ENCODE measurements at places on chromosomes 13 and 19.
A peak's percentile ranks its signal among the peaks of the same experiment; 100 is the strongest.

DNA sequence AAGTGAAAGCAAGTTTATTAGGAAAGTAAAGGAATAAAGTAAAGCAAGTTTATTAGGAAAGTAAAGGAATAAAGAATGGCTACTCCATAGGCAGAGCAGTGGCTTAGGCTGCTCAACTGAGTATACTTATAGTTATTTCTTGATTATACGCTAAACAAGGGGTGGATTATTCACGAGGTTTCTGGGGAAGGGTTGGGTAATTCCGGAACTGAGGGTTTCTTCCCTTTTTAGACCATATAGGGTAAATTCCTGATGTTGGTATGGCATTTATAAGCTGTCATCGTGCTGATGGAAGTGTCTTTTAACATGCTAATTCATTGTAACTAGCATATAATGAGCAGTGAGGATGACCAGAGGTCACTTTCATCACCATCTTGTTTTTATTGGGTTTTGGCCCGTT, 194.3 kb downstream of the DLEU7 start:
- H3K27me3 ChIP-seq: peaks cover 3% of the 10 kb centered on the region
- no peak overlapping the region for H3K27ac ChIP-seq
- H3K4me3 ChIP-seq: no peak overlapping the region
- peaks cover 5% of the 10 kb centered on the region for H3K4me1 ChIP-seq
- H3K36me3 ChIP-seq: no peaks in the 10 kb centered on the region
- DNase-seq: no peak

GRCh38 chr13:23852351-23852750, 36.8 kb downstream of the MIPEP start:
- DNase-seq: no peak
- no peaks in the 10 kb centered on the region for H3K27me3 ChIP-seq
- H3K4me3 ChIP-seq: no peak overlapping the region
- H3K36me3 ChIP-seq: peaks cover 5% of the 10 kb centered on the region
- peaks cover 8% of the 10 kb centered on the region for H3K4me1 ChIP-seq
- H3K27ac ChIP-seq: no peak overlapping the region

GRCh38 chr13:44260336-44260735, 113.3 kb upstream of the SERP2 start:
- no peak overlapping the region for H3K4me3 ChIP-seq
- H3K27me3 ChIP-seq: peaks cover 6% of the 10 kb centered on the region
- DNase-seq: no peak
- no peaks in the 10 kb centered on the region for H3K36me3 ChIP-seq
- peaks cover 24% of the 10 kb centered on the region for H3K4me1 ChIP-seq
- no peak overlapping the region for H3K27ac ChIP-seq

DNA sequence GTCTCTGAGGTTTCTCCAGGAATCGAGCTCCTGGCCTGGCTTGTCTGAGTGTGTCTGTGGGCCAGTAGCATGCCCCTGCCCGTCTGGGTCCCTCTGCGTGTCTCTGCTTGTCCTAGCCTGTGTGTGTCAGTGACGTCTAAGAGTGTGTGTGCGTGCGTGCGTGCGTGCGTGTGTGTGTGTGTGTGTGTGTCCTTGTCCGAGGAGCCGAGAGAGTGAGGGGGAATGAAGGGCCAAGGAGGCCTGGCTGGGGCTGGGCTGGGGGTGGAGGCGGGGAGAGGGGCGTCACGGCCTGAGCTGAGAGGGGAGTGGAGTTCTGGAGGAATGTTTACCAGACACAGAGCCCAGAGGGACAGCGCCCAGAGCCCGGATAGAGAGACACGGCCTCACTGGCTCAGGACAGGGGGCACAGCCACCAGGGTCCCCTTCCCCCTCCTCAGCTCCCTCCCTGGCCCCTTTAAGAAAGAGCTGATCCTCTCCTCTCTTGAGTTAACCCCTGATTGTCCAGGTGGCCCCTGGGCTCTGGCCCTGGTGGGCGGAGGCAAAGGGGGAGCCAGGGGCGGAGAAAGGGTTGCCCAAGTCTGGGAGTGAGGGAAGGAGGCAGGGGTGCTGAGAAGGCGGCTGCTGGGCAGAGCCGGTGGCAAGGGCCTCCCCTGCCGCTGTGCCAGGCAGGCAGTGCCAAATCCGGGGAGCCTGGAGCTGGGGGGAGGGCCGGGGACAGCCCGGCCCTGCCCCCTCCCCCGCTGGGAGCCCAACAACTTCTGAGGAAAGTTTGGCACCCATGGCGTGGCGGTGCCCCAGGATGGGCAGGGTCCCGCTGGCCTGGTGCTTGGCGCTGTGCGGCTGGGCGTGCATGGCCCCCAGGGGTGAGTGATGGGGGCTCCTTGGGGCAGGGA, at the start of gene AXL:
TSS of gene AXL (plus strand) at position 609 of the 893 bp plus-strand sequence. CDS start at position 779, 170 bp downstream.
- no peak within 1 kb of the TSS for H3K4me3 ChIP-seq
- no peak within 1 kb of the TSS for H3K27ac ChIP-seq
- H3K4me1 ChIP-seq: no peaks in the 10 kb centered on the region
- H3K27me3 ChIP-seq: peaks cover 21% of the 10 kb centered on the region
- H3K36me3 ChIP-seq: no peaks in the 10 kb centered on the region

DNA sequence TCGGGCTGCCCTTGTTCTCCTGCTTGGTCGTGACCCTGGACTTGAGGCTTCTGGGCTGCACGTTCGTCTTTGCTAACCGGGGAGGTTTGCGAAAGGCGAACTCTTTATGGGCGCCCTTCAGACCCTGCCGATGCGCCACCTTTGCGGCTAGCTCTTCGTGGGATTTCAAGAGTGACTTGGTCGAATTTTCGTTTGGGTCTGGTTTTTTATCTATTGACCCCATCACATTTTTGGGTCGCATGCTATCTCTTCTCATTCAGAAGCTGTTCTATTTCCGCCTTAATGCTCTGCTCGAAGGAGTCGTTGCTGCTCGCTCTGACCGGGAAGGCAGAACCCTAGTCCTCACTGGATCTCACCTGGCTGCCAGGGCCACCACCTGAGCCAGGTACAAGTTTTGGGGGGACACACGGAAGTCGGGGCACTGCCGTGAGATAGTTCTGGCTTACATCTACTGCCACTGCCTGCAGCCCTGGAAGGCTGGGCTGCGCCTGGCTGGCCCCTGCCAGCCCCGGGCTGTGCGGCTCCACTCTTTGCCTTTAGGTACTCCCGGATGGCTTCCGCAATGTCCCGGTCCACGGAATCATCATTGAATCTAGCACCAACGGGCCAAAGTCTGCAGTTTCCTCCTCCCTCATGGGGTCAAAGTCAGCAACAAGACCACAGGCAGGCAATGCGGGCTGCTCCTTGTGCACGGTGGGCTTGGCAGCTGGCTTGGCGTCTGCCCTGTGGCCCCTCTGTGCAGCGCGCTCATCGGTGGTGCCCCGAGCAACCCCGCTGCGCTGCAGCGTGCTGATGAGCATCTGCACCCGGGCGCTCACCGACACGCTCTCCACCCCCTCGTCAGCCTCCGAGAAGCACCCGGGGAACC, 16.2 kb downstream of the RB1 start:
- peak overlapping the region; percentile 78 for H3K4me3 ChIP-seq
- peaks cover 41% of the 10 kb centered on the region for H3K36me3 ChIP-seq
- H3K27me3 ChIP-seq: no peaks in the 10 kb centered on the region
- no peak overlapping the region for H3K27ac ChIP-seq

DNA sequence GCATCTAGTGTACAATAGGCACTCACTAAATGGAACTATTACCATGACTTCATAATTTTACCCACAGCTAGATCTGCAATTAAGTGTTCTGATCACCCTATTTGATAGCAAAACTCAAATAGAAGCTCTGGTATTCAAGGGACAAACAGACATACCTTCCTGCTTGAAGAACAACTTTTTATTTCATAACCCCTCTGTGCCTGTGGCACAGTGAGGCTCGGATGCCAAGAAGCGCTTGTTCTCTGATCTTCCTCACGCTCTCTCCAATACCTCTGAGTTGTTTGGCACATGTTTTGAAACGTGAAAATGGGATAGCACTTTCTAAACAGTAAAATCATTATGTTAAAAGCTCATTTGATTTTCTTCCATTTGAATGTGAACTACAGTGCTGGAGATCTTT, 232.0 kb downstream of the KLF5 start:
- H3K27ac ChIP-seq: no peak overlapping the region
- H3K4me3 ChIP-seq: no peak overlapping the region
- no peaks in the 10 kb centered on the region for H3K36me3 ChIP-seq
- no peak for DNase-seq
- H3K27me3 ChIP-seq: peaks cover 4% of the 10 kb centered on the region

GRCh38 chr19:46742926-46743480, 2.9 kb upstream of the FKRP start:
- H3K36me3 ChIP-seq: peaks cover 4% of the 10 kb centered on the region
- peaks cover 55% of the 10 kb centered on the region for H3K4me1 ChIP-seq
- no peak overlapping the region for H3K27ac ChIP-seq
- DNase-seq: no peak
- no peak overlapping the region for H3K4me3 ChIP-seq
- H3K27me3 ChIP-seq: no peaks in the 10 kb centered on the region

DNA sequence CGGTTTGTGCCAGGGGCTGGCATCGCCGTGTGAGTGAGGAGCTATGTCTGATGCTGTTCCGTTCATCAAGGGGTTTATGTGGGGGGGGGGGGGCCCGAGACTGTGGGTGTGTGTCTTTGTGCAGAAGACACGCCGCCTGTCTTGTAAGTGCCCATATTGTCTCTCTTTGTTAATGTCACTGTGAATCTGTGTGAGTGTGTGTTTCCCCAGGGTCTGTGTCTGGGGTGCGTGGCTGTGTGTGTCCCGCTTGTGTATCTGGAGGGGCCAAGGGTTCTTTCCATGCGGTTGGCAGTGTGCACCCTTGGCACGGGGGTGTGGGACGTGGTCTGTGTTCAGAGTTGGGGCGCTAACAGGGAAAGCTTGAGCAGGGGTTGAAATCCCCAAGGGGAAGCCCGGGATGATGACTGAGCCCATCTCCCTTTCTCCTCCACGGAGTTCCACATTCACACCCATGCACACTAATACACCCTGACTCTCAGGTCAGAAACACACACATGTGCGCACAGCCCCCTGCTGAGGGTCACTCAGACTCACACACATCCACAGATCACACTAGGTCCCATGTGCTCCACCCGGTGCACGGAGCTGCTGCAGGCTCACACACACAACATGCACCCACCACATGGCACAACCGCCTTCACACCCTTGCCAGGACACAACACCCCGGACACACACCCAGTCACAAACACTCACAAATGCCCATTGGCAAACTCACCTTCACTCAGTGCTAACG, 1.8 kb downstream of the NCAN start:
- no peaks in the 10 kb centered on the region for H3K36me3 ChIP-seq
- DNase-seq: no peak
- H3K27ac ChIP-seq: no peak overlapping the region
- H3K4me3 ChIP-seq: no peak overlapping the region
- peaks cover 41% of the 10 kb centered on the region for H3K27me3 ChIP-seq

- no peak overlapping the region for H3K27ac ChIP-seq
- peaks cover 14% of the 10 kb centered on the region for H3K4me1 ChIP-seq
- no peaks in the 10 kb centered on the region for H3K36me3 ChIP-seq
- peaks cover 27% of the 10 kb centered on the region for H3K27me3 ChIP-seq
Observed at GRCh38 chr13:99909836-99910619, 61.5 kb downstream of the ZIC5 start.

- H3K36me3 ChIP-seq: peaks cover 2% of the 10 kb centered on the region
- no peak overlapping the region for H3K4me3 ChIP-seq
- H3K27ac ChIP-seq: no peak overlapping the region
- peaks cover 55% of the 10 kb centered on the region for H3K27me3 ChIP-seq
- DNase-seq: peak; percentile 17
- H3K4me1 ChIP-seq: peaks cover 32% of the 10 kb centered on the region
Observed at GRCh38 chr19:30222428-30222873, 149.7 kb upstream of the ZNF536 start.

- peaks cover 3% of the 10 kb centered on the region for H3K27me3 ChIP-seq
- DNase-seq: no peak
- no peaks in the 10 kb centered on the region for H3K36me3 ChIP-seq
- no peaks in the 10 kb centered on the region for H3K4me1 ChIP-seq
Observed at GRCh38 chr13:112249644-112250610, 126.2 kb upstream of the SPACA7 start.

DNA sequence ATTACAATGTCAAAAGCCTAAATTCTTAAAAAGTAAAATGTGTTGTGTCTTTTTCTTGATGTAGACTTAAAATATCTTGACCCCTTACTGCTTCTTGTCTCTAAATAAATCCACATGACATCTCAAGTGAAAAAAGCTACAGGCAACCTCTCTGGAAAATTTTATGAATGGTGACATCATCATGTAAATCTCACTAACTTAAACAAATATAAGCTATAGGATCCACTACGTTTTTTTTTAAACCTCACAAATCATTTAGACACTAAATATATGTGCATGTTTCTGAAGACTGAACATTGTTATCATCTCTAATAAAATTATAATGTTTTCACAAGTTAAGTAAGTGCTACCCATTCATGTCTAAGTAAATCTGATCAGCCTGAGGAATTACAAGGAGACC, 793.7 kb upstream of the PRR20A start:
- no peaks in the 10 kb centered on the region for H3K36me3 ChIP-seq
- H3K4me1 ChIP-seq: no peaks in the 10 kb centered on the region
- no peak overlapping the region for H3K27ac ChIP-seq
- H3K4me3 ChIP-seq: no peak overlapping the region
